ENCODE measurements at places on chromosomes 7 and 10.

DNA sequence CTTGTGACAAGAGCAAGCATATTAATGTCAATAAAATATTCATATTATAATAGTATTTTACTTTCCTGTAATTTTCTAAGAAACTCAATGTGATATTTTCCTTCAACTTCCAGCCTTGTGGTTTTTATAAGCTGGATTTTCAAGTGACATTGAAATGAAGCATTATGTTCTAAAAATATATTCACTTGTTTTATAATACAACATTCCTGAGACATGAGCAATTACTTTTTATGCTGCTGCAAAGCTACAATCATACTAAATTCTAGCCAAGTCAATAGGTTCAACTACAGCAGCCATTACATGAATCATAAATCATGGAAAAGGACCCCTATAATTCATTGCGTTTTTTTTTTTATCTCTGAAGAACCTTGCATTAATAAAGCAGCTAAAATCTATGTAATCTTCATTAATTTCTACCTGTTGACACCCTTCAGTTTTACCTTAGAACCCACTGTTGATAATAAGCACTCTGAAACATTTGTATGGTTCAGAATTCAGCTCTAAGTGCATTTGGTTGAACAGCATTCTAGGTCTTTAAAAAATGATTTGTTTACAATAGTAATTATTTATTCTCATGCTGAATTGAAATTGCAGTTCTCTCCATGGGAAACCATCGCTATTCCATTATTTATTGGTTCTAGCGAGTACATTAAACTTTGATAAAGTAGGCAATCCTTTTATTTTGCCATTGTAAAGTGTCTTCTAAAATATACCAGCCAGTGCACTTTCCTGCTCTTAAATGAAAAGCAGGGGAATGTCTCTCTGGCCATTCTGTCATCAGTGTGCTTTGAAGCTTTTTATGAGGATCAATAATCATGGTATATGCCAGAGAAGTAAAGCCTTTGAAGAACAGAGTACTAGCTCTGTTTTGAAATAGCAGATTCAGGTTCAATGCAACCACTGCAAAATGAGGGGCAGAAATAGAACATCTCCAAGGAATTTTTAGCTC is 132.6 kb downstream of the GNAT3 start:
- peak; percentile 29 for DNase-seq

GRCh38 chr7:82428186-82428961 is 15.2 kb downstream of the CACNA2D1 start:
- no peak for DNase-seq

DNA sequence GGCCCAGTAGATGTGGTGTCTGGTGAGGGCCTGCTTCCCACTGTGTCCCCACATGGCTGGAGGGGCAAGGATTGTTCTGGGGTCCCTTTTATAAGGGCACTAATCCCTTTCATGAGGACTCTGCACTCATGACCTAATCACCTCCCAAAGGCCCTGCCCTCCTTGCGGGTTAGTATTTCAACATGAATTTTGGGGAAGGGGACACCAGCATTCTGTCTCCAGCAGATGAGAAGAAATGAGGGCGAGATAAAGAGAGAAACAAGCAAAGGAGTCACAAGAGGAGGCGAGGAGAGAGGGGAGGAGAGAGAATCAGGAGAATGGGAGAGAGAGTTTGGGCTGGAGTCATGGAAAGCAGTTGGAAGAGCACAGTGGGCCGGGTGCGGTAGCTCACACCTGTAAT is 83.7 kb downstream of the C10orf105 start:
- DNase-seq = no peak

GRCh38 chr10:25017154-25017590 is 760 bp downstream of the THNSL1 start:
- DNase-seq = no peak

DNA sequence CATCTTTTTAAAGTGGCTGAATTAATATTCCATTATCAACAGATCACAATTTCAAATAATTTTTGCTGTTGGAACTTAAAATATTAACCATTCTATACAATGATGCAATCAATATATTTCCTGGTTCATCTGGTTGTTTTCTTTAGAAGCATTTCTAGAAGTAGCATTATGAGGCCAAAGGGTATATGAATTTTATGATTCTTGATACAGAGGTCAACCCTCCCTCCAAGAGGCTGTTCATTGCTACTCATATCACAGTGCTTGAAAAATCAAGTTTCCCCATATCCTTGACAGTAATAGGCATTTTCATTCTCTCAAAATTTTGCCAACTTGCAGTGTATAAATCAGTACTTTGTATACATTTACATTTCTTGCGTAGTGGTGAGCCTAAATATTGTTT is 312.6 kb downstream of the BMPER start:
- no peak for DNase-seq

- no peak for DNase-seq
Observed at GRCh38 chr7:123709525-123709924, 39.3 kb downstream of the WASL start.

GRCh38 chr10:113347508-113347907 is 205.3 kb upstream of the HABP2 start:
- DNase-seq = no peak

DNA sequence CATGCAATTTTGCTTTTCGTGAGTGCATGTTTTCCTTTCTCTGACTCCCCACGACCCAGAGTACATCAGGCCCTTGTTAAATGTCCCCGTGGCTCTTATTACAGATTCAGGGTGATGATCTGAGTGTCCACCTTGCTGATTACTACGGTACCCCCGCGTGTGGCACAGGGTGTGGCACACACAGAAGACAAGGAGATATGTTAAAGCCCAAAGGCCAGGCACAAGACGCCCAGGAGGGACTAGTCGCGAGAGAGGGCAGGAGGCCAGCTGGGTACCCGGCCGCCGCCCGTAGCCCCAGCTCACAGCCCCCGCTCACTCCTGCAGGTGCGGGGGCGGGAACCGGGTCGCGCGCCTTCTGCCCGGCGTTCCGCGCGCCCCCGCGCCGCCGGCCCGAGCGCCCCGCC is 281 bp upstream of the EXOC6 start:
- peak; percentile 33 for DNase-seq

DNA sequence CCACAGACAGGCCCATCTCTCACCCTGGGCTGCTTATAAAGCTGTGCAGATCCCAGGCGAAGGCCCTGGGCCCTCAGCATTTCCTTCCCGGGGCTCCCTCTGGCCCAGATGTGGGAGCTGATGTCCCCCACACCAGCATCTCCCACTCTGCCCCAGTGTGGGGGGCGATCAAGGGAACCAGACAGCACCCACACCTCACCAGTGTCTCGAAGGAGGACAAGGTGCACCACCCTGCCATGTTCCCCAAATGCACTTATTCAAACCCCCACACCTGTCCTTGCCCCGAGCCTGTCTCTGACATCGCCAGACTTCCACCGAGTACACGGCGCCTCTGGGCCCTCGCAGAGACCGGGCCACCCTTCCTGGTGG is 19.6 kb downstream of the DPYSL4 start:
- no peak for DNase-seq

GRCh38 chr7:17560516-17560915 is 262.1 kb downstream of the AHR start:
- no peak for DNase-seq

GRCh38 chr10:110275128-110275729 is 29.5 kb downstream of the SMNDC1 start:
- no peak for DNase-seq

- DNase-seq = no peak
Observed at GRCh38 chr7:84394219-84394618, 199.6 kb upstream of the SEMA3A start.

- no peak for DNase-seq
Observed at GRCh38 chr10:69972981-69973397, 79.7 kb upstream of the MACROH2A2 start.

GRCh38 chr10:112792487-112793201 is 157.4 kb upstream of the TCF7L2 start:
- DNase-seq = peak; percentile 64

- DNase-seq = no peak
Observed at GRCh38 chr10:86630079-86630478, 24.3 kb upstream of the OPN4 start.

DNA sequence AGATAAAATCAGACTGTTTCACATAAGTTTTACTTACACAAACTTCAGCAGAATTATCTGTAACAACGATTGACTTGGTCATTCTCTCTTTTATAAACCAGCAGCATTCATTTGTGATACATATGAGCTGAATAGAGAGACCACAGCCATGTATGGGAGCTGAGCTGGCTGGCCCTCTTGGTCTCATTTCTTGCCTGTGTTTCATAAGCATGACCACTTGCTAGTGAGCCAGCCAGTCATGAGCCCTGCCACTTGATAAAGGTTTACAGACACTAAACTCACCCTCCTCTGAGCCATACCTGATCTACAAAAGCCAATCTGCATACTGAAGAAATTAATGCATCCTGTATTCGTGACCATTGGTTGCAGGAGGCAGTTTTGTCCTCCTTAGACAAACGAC is 82.1 kb downstream of the PKD1L1 start:
- no peak for DNase-seq

DNA sequence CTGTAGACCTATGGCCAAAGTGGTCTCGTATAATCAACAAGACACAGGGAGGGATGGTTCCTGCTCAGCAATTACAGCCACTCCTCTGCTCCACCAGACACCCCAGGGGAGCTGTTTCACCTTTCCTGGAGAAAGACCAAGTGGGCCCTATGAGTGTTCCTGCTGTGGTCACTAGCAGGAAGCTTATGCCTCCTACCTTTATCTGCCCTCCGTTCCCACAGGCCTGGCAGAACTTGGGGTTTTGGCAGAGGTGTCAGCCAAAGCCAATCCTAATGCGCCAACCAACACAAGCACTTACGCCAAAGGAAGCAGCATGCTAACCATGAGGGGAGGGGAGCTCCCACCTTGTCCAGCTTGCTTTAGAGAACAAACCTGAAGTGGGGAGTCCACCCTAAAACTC is 31.2 kb downstream of the XPNPEP1 start:
- DNase-seq = no peak
